ENCODE measurements at places on chromosomes 4 and X. TPM values are rescaled to one million over a fixed set of nuclear protein-coding genes. Genes with fewer than 3 reads are reported as not detected.

GRCh38 chr4:137641544-137641943 is 109.2 kb upstream of the PCDH18 start:
- no peak for DNase-seq

Gene TMSB15C
- total RNA-seq: 0.45 TPM

- peak; percentile 63 for DNase-seq
Measured at GRCh38 chr4:54226404-54227255, 2.5 kb upstream of the PDGFRA start.

GRCh38 chrX:106955004-106955772 is 35.0 kb downstream of the CLDN2 start:
- DNase-seq: peak; percentile 51

DNA sequence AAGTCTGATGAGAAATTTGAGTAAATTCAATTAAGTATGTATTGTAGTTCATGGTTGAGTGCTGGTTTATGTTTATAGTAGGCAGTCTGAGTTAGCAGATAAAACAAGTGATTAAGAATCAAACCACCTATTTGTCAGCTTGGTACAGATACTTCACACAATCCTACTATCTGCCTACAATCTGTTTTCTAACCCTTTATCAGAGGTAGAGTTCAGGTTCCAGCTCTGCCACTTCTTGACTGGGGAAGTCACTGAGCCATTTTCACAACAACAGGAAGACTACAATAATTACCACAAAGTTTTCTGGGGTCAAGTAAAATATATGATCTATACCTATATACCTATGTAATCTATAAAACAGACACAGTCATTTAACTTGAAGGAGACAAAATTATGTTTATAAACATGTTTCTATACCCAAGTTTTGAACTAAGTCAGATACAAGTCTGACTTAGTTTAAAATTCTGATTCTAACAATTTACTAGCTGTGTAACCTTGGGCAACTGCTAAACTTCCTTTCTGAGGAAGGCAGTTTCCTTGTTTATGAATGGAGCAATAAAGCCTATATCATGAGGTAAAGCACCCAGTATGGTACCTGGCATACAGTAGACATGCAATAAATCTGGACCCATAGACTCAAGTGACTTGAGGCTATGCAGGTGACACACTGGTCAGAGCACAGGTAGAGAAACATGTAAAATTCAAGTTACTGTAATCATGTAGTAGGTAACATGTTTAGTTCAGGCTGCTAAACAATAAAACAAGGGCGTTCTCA is 37.2 kb upstream of the BDH2 start:
- DNase-seq: no peak
